ENCODE measurements at places on chromosomes 12 and 14.
A peak's percentile ranks its signal among the peaks of the same experiment; 100 is the strongest.

- no peak for DNase-seq
Observed at GRCh38 chr12:13718271-13718670, 263.1 kb downstream of the GRIN2B start.

DNA sequence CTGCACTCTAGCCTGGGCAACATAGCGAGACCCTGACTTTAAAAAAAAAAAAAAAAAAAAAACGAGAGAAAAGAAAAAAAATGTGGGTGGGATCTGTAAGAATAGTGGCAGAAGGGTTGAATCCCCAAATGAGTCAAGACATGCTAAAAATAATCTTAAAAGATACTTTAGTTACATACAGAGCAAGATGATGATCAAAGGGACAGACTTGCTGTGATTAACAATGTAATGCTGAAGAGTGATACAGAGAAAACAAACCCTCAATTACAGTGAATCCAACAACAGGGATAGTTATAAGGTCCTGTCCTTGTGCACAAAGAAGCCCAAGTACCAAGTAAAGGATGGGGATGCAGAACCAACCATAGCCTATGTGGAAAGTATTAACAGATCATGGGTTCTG, 80.3 kb downstream of the DCAF5 start:
- no peak for DNase-seq

DNA sequence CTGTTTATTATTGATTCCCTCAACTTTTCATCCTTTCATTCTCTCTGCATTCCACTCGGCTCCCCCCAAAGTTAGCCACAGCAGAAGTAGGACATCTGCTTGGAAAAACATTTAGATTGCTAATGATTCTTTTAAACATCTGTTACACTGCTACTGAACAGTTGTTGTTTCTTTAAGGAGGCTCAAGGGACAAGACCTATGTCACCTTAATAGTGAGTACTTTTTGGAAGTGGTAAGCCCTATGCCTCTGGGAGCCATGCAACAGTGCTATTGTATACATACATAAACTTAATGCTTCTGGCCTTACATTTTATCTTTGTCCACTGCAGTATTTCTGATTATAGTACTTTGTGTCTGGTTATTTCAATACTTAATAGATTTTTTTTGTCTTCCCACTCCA, 628.2 kb upstream of the FOXG1 start:
- no peak for DNase-seq

- no peak for DNase-seq
Observed at GRCh38 chr12:117732761-117733548, 235.8 kb downstream of the KSR2 start.

DNA sequence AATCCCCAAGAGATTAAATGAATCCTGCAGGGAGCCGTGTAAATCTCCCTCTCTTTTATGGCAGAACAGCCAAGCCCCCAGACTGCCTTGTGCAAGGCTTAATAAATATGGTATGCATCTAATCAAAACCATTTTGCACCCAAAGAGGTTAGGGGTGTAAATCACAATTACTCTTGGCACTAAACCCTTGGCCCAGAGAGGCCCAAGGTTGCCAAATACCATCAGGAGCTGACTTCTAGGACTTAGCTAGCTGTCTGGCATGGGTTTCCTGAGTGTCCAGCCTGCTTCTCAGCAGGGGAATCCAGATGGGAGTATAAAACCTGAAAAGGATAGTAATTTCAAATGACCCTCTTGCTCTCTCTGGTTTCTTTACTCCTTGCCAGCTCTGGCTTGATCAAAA, 610.4 kb downstream of the MED13L start:
- no peak for DNase-seq

- no peak for DNase-seq
Observed at GRCh38 chr12:109088818-109089217, 4.5 kb downstream of the ALKBH2 start.

DNA sequence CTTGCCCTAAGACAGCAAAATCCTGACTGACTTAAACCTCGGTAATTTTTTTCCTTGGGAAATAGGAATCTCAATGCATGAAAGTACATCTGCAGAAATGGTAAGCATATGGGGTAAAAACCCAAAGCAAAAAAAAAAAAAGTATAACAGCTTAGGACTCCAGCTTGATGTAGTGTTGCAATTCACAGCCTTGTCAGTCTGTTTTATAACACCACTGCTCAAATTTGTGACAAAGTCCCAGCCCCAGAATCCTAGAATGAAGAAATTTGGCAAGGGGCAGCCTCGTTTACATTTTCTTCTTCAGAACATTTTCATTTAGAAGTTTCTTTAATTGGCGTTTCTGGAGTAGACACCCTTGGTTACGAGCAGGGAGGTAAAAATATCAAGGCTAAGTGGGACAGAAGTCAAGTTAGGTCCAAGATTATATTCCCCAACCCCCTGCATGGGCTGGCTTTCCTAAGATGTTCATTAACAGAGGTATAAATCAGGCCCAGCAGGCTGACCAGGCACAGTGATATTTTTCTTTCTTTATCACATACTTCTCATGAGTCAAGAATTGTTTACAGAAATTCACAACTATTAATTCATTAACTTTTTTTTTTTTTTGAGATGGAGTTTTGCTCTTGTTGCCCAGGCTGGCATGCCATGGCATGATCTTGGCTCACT, 424.0 kb downstream of the RMST start:
- no peak for DNase-seq

DNA sequence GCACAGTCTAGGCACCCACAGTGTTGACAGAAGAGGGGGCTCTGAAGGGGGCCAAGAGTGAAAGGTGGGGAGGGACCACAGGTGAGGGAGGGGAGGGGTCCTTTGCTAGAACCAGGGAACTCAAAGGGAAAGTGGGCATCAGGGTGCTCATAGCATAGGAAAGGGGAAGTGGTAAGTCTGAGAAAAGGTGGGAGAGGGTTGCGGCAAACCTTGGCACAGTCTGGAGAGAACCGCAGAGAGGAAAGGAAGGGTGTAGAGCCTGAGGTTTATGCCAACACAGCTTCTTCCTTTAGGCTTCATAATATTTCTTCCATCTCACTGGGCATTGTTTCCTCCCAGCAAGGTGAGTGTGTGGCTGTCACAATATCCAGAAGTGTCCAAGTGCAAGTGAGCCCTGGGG, 11.5 kb upstream of the PLEK2 start:
- DNase-seq = peak; percentile 80

DNA sequence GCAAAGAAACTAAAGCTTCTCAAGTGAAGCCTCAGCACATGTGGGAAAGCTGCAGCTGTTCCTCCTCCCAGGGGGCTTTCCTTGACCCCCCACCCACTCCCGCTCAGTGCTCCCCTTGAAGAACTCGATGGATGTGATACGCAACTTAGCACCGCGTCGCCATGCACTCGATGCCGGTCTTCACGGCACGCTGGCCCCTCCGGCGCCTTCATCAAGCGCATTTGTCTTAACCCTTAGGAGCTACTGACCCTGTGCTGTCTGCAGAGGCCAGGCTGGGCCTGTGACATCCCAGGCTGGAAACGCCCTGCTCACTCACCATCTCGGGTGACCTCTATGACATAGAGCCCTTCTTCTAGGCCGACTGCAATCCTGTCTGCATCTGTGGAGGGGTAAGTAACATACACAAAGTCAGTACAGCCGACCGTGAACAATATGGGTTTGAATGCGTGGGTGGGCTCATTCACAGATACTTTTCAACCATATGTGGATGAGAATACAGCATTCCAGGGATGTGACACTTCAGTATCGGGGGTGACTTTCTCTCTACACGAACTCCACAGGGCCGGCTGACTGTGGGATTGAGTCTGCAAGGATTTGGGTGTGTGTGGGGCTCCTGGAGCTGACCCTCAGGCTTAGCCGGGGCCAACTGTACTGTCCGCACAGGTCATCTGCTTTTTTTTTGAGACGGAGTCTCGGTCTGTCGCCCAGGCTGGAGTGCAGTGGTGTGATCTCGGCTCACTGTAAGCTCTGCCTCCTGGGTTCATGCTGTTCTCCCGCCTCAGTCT, 23.1 kb downstream of the AMN start:
- no peak for DNase-seq

GRCh38 chr12:6584293-6584692, 16.2 kb upstream of the NOP2 start:
- no peak for DNase-seq

DNA sequence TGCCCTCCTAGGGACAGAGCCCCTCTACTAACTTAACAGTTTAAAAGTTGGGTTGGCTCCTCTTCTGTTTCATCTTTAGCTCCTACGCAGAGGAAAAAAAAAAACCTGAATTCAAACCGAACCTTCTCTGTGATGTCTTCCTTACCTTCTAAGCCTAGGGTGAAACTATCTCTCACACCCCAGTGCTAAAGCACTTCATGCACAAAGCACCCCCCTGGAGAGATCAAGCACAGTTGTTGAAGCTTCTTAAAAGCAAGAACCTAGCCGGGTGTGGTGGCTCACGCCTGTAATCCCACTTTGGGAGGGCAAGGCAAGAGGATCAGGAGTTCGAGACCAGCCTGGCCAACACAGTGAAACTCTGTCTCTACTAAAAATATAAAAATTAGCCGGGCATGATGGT, 37.6 kb downstream of the CORO1C start:
- DNase-seq = no peak

DNA sequence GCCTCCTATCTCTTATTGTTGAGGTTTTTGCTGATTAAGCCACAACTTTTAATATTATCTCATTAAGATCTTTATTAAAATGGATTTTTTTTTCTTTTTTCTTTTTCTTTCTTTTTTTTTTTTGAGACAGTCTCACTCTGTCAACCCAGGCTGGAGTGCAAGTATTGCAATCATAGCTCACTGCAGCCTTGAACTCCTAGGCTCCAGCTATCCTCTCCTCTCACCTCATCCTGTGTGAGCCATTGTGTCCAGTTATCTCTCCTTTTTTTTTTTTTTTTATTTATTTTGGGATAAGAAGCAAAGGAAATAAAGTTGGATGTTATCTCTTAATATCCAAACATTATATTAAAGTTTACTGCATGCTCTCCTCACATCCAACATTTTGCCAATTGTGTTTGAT, 12.7 kb downstream of the VEZT start:
- no peak for DNase-seq

GRCh38 chr14:92596331-92596907, 82.8 kb downstream of the RIN3 start:
- DNase-seq = no peak

- DNase-seq = no peak
Observed at GRCh38 chr12:31658471-31659086, 909 bp upstream of the ETFBKMT start.

DNA sequence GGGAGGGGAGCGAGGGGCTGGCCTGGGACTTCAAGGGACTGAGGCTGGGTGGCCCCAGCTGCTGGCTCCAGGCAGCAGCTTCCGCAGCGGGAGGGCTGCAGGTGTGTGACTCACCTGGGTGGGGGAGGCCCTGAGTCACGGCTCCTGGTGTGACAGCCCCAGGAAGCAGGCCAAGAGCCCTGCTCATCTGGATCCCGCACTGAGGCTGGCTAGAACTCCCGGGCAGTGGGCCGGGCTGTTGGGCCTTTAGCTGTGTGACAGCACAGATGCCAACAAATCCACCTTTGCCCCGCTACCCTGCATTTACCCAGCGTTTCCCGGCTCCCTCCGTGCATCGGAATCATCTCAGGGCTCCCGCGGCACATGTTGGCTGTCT, 180.0 kb upstream of the PRMT8 start:
- DNase-seq = no peak

- no peak for DNase-seq
Observed at GRCh38 chr12:78088391-78088832, 257.7 kb downstream of the NAV3 start.

DNA sequence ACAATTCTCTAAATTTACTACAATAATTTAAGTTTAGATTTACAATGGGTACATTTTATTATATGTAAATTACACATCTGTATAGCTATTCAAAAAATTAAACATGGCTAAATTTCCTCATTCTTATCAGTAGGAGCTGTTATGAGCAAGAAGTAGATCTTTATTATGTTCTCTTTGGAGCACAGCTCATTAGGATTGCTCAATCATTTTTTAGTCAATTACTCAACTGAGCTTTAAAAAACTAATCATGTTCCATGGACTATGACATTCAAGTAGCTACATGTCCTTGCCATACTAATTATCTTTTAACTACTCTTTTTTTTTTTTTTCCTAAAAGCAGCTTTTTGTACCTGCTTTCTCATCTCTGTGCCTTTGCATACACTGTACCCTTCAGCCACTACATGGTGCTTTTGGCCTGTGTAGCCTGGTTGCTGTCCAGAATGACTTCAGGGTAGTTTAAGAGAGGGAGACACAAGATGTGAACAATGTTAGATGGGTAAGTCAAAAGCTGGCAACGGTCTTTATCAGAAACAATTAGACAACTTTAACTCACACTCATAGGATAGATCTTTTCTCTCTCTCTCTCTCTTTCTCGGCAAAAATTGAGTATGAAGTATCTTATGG, 69.0 kb downstream of the SSPN start:
- DNase-seq = no peak

- DNase-seq = peak; percentile 67
Observed at GRCh38 chr12:117857632-117858612, 110.9 kb downstream of the KSR2 start.

GRCh38 chr12:105933671-105934665, 204.8 kb downstream of the NUAK1 start:
- no peak for DNase-seq

GRCh38 chr12:59069516-59069915, 149.2 kb upstream of the LRIG3 start:
- no peak for DNase-seq

GRCh38 chr12:93990832-93991803, 157.3 kb upstream of the PLXNC1 start:
- peak; percentile 23 for DNase-seq

- DNase-seq = peak; percentile 80
Observed at GRCh38 chr12:12786706-12787601, 1.5 kb downstream of the APOLD1 start.

DNA sequence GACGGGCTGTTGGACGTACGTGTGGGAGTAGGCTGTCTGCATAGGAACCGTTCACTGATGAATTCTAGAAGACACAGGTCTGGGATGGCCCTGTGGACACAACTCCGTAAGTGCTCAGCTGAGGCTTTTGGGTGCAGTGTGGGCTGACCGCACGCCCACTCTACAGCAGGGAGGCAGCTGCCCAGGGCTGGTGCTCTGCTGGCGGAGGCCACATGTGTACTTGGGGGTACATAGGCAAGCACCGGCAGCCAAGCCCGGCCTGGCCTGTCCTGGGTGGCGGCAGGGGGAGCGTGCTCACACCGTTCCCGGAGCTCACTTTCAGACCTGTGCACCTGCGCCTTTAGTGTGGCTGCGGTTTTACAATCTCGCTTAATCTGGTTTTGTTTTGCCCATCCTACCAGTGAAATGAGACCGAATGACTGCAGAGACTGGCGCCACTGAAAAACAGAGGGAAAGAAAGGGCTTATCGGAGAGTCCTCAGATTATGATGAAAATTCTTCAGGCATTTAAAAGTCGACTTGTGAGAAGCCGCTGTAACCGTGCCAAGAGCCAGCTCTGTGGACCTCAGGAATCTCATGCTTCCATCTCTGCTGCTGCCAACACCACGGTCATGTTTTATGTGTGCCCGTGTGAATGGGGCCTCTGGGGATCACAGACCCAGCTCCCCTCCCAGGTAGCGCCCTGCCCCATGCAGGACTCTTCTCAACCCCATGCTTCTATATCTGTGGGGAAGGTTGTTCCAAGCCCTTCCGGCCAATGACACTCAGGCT, 45.8 kb downstream of the SSH1 start:
- DNase-seq = no peak

GRCh38 chr12:40697566-40698259, 5.5 kb downstream of the CNTN1 start:
- no peak for DNase-seq

GRCh38 chr12:93763746-93764147, 86.6 kb downstream of the CRADD start:
- no peak for DNase-seq
